ENCODE measurements at places on chromosomes 13 and 19.

GRCh38 chr13:30454991-30455390 is 10.7 kb downstream of the HMGB1 start:
- DNase-seq = no peak

- no peak for DNase-seq
These were observed 22.8 kb downstream of the SUGP2 start for GRCh38 chr19:19010551-19010950.

- no peak for DNase-seq
These were observed 43.0 kb upstream of the UQCRFS1 start for GRCh38 chr19:29255912-29256311.

GRCh38 chr19:45187421-45188100 is 9.0 kb downstream of the BLOC1S3 start:
- peak; percentile 61 for DNase-seq

- DNase-seq = no peak
These were observed 216.3 kb upstream of the KLHL1 start for GRCh38 chr13:70324519-70324918.

DNA sequence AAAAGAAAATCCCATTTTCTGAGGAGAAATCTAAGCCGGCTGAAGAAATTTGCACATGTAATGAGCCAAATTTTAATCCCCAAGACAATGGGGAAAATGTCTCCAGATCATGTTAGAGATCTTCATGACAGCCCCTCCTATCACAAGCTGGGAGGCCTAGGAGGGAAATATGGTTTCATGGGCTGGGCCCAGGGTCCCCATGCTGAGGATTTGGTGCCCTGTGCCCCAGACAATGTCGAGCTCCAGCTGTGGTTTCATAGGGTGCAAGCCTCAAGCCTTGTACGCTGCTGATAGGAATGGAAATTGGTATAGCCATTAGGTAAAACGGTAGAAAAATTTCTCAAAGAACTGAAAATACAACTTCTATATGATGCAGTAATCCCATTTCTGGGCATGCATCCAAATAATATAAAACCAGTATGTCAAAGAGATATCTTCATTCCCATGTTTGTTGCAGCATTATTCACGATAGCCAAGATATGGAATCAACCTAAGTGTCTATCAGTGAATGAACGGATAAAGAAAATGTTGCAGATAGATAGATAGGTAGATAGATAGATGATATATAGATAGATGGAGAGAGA is 19.3 kb upstream of the FREM2 start:
- DNase-seq = no peak

- no peak for DNase-seq
These were observed 542.1 kb downstream of the SLITRK1 start for GRCh38 chr13:83340170-83340569.

GRCh38 chr13:38624822-38625221 is 62.1 kb upstream of the FREM2 start:
- DNase-seq = no peak

DNA sequence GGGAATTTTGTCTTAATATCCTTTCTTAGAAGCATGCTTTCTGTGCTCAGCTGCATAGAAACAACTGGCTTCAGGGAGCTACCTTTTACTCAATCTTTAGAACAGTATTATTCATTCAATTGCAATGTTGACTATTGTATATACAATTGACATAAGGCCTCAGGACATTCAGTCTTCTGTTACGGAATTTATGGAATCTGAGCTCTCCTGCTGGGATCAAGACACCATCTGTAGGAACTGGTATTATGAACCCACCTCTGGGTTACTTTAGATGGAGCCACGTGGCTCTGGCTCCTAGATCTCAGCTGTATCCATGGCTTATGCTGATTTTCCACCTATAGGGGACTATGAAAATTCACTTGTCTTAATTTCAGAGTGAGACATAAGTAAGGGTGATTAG is 716.2 kb upstream of the GPC6 start:
- peak; percentile 38 for DNase-seq

DNA sequence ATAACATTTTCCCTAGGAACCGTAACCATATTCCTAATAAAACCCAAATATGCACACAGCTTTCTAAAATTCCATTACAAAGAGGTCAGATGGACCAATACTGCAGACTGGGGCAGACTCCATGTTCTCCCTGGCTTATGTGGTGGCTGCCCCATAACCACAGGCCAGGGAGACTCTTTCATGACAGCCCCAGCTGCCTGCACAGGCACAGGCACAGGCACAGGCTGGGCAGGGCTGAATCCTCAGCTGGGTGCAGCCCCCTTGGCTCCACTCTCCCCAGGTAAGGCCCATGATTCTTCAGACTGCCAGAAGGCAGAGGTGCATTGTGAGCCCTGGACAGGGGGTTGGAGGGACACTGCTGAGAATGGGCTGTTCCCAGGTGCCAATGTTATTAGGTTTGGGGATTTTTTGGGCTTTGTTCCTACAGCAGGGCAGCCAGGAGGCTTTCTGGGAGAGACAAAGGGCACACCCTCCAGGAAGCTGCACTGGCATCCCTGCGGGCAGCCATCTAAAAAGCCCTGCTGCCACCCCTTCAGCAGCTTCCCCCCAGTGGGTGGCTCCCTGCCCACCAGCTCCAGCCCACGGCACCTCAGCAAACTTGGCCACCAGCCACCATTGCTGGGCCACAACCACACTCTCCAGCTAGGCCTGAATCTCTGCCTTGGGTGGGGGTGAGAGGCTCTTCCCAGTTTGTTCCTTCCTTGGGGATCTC is 20.0 kb downstream of the DOCK9 start:
- DNase-seq = peak; percentile 72

DNA sequence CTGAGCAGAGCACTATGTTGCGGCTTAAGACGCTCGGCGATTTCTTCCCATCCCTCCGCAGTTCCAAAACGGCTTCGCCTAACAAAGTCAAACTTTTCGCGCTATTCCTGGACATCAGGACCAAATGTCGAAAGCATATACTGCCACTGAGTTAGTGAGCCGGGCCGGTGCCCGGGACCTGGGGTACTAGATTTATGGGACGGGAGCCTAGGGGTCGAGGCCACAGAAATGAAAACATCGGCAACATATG is 699 bp downstream of the RCBTB2 start:
- no peak for DNase-seq

DNA sequence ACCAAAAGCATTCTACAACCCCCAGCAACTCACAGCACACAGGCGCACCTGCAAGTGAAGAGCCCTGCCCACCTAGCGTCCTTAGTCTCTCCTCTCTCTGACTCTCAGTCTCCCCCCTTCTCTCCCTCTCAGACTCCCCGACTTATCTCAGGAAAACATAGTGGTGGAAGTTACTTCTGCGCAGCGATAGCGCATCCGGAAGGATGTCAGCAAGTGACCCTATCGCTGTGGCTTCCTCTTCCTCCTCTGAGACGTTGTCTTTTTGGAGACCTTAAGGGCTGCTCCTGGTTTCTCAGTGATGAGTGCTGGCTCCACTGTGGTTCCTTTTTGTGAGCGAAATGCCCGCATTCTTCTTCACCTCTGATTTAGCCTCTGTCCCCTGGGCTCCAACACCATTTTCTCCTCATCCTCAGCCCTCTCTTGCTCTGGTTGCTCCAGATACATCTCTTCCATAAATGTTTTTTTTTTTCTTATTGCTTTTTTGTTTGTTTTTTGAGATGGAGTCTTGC is 1.4 kb upstream of the YIF1B start:
- DNase-seq = no peak

DNA sequence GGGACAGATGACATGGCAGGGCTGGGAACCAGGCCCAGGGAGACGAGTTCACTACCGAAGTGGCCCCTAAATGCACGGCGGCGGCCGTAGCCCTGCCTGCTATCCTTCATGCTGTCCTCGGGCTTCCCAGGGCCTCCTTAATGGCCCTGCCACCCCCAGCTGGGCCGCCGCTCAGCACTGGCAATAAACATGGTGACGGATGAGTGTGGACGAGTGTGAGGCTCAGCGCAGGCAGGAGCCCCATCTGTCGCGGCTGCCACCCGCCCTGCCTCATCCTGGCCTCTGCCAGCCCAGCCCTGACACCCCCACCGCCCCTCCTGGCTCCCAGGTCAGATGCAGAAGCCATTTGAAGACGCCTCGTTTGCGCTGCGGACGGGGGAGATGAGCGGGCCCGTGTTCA is 13.6 kb downstream of the PIN1 start:
- DNase-seq = no peak

DNA sequence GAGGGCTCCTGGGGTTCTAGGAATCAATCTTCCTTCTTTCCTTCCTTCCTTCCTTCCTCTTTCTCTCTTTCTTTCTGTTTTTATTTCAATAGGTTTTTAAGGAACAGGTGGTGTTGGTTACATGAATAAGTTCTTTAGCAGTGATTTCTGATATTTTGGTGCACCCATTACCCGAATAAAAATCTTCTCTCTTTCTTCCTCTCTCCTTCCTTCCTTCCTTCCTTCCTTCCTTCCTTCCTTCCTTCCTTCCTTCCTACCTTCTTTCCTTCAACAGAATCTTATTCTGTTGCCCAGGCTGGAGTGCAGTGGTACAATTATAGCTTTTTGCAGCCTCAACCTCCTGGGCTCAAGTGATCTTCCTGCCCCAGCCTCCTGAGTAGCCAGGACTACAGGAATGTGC is 16.0 kb upstream of the URI1 start:
- DNase-seq = no peak

DNA sequence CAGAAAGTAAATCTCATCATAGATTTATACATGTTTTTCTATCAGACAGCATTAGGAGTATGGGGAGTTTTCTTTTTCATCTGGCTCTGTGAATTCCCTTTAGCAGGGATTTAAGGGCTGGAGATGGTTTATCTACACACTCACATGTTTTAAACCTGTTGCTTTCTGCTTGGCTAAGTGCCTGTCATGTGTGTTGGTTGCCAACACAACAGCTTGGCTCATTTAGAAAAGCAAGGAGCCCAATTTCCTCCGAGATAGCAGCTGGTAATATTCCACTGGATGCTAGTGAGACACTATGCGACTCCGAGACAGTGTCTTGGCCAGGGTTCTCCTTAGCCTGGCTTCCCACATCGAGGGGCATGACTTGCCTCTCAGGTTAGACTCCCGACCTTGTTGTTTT is 83.3 kb downstream of the KLF5 start:
- DNase-seq = peak; percentile 6

GRCh38 chr13:73782450-73783449 is 351.5 kb downstream of the KLF12 start:
- DNase-seq = no peak

DNA sequence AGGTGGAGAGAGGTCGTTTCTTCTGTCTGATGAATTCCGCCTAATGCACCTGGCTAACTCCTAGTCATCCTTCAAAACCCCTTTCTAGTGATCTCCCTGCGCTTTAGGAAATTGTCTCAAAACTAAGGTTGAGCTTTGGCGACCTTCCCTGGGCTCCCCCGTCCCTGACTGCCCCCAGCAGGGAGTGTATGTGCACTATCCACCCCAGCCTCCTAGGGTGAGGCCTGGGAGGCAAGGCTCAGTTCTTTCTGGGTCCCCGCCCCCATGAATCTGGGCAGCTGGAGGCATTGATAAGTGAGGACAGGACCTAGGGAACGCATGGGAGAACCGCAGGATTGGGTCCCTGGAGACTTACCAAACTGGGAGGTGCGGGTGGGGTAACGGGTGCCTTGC is 378 bp downstream of the TLE6 start:
- DNase-seq = peak; percentile 32

DNA sequence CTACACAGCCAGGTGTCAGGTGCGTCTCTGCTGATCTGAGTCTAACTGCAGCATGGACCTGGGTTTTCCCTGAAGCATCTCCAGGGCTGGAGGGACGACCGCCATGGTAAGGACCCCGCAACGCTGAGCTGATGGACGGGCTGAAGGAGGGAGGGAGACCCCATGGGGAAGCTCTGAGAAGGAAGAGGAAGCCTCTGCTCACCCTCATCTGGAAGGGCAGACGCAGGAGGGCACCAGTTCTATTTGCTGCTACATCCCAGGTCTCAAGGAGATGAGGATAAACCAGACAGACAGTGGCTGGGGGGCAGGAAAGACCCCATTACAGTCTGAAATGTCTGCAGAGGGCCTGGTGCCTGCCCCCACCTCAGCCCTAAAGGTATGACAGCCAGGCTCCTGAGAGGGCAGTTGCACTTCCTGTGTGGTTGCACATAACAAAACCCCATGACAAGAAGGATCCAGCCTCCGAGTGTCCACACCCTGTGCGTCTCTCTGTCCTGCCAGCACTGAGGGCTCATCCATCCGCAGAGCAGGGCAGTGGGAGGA is at the start of gene LILRA2:
Gene LILRA2, plus strand, starts transcription at position 461 of the 543 bp plus-strand sequence. CDS start 89 bp downstream, outside the sequence.
- DNase-seq = no peak

- no peak for DNase-seq
These were observed 35.4 kb downstream of the KL start for GRCh38 chr13:33051632-33052031.

DNA sequence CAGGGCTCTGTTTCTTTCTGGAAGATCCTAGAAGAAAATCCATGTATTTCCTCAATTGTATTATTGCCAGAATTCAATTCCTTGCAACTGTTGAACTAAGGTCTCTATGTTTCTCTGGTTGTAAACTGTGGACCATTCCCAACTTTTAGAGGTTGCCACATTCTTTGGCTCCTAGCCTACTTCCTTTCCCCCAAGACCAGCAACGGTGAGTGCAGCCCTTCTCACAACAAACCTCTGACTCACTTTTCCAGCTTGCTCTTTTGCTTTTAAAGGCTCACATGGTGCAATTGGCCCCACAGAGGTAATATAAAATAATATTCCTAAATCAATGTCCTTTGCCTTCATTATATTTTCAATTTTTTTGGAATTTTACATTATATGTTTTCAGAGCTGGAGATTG is 371.3 kb downstream of the SLITRK5 start:
- DNase-seq = no peak

- peak; percentile 45 for DNase-seq
These were observed 880 bp upstream of the TMEM160 start for GRCh38 chr19:47049307-47049700.

DNA sequence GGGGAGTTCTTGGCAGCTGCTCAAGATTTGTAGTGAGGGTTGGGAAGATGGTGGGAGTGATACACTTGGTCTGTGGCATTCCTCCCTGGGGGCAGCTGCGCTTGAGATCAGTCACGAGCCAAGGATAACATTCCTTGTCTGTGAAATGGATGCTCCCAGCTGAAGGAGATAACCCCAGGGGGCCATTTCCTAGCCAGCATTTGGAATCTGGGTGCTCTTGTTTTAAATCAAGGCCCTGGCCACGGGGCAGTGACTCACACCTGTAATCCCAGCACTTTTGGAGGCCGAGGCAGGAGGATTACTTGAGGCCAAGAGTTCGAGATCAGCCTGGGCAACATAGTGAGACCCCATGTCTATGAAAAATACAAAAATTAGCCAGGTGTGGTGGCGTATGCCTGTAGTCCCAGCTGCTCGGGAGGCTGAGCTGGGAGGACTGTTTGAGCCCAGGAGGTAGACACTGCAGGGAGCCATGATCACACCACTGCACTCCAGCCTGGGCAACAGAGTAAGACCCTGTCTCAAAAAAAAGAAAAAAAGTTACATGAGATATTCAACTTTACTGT is 4.6 kb downstream of the PKN1 start:
- DNase-seq = no peak

DNA sequence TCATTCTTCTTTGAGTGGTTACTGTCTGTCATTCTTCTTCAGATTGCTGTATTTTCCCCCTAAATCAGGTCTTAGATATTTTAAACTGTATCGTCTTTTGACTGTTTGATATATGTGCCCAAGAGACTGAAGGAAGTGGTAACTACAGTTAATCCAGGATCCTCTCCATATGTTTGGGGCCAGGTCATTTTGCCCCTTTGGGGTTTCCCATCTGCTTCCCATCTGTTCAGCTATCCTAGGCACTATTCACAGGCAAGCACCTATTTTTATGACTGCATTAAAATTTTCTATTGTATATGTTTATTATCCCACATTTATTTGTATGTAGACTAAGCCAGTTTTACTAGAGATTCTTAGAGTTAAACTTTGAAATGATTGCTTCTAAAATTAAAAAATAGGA is 244.2 kb downstream of the PCCA start:
- no peak for DNase-seq
